ENCODE measurements at places on chromosomes 5 and 9. TPM values are rescaled to one million over a fixed set of nuclear protein-coding genes. Genes with fewer than 3 reads are reported as not detected.

STK10 gene
- 10.6 TPM for polyA plus RNA-seq

CCDC180 gene
- polyA plus RNA-seq = 3.4 TPM

ZNF883 gene
- 1.4 TPM for polyA plus RNA-seq

SPINK7 gene
- polyA plus RNA-seq = not detected

DNA sequence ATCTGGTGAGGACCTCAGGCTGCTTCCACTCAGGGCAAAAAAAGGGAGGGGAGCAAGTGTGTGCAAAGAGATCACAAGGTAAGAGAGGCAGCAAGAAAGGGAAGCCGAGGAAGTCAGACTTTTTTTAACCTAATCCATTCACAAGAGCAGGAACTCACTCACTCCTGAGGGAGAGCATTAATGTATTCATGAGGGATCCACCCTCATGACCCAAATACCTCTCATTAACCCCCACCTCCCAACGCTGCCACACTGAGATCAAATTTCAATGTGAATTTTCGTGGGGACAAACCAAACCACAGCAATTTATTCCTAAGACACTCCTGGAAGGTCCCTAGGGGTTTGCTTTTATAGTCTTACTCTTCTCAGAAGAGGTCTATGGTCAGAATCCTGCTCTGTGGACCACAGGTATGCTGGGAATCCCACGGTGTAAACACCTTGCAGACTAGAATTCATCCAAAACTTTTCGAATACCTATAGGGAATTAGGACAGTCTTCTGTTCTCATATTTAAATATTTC lies 108.7 kb downstream of the HSD17B3 start:
- DNase-seq = no peak

- no peak for DNase-seq
These were observed 759.5 kb downstream of the TAF11L14 start for GRCh38 chr5:18393565-18394442.

DNA sequence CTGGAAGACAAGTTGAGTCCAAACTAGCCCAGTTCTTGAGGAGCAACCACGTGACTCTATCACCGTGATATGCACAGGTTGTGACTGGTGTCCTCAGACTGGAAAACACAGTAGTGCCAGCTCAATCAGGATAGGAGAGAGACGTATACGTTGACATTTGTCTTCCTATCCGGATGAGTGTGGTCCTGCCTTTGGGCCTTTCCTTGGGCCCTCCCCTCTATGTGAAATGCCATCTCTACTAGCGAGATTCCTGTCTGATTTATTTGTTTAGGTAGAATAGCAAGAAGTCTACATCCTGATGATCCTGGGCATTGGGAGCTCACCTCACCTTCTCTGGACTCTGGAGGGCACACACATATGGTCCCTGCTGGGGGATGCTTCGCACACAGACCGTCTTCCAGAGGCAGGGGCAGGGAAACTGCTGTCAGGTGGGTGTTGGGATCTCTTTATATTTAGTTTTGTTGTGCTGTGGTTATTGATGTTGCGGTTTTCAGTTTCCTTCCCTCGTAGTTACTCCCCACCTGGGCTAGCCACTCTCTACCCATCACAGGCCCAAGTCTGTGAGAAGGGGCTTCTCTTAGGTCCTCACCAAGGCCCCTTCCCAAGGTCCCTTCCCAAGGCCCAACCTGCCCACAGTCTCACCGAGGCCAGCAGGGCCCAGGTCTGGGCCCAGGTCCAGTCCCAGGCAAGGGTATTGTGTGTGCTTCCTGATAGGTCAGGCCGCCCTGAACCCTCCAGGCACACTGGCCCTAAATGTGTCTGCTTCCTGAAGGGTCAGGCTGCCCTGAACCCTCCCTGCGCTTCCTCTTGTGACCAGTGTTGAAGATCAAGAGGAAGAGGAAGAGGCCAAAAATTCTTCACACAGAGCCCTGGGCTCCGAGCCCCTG lies 19.0 kb upstream of the SPINK4 start:
- DNase-seq = no peak

DNA sequence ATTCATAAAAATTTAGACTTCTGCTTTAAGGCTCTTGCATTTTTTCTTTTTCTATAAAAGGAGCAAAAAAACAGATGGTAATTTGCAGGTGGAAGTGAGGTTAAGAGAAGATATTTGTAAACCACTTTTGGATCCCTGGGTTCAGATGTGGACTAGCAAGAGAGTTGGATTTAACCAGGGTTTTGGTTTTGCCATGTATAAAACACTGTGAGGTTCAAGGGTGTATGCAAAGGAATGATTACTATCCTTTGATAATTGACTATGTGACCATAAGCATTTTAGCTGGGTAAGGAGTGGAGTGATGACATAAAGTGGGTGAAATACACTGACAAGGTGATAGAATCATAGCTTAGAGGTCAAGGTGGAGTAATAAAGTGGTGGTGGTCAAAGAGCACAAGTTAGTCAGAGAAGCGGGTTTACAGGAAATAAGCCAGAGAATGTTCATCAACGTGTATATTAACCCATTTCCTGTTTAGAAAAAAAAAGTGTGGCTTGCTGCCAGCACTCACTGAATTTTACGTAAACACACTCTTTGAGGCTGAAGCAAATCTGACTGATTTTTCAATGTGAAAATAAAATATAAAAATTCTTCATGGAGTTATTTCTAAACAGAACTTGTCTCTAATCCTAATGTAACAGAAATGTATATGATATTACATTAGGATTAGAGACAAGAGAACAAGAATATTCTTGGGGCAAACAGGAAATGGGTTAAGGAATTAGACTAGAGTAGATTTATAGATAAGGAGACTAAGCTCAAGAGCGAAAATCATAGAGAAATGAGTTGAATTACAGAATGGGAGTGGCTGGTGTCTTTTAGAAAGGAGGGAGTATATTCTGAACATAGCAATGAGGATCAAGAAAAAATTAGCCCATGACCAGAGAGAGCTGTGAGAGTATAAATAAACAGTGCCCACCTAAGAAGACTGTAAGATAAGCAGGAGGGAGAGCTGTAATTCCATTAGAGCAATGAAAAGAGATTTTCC lies 74.5 kb downstream of the CDKN2A start:
- DNase-seq = no peak

- no peak for DNase-seq
These were observed 81.9 kb downstream of the EBF1 start for GRCh38 chr5:159017786-159018185.

DNA sequence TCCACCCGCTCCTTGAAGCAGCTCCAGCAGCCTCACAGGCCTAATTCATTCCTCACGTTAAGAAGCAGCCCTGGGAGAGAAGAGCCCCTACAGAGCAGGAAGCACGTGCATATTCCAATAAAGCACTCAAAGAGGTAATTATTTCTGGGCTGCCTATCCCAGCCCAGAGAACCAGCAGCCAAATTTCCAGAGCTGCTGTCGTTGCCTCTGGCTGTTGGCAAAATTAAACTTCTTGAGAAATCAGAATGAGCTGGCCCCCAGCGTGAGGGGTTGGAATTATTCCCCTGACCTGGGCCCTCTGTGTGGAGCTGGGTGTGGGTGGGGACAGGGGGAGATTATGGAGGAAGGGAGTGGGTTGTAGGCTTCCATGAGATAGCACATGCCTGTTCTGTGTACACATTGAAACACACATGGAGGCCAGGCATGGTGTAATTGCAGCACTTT lies 86.8 kb upstream of the HSPA9 start:
- DNase-seq = no peak

Data from urinary bladder (tissue), 4 donors.